ENCODE measurements at places on chromosomes 5 and 9.

- peaks cover 21% of the 10 kb centered on the region for H3K4me1 ChIP-seq
- H3K27ac ChIP-seq = no peak overlapping the region
- no peak overlapping the region for H3K4me3 ChIP-seq
- no peaks in the 10 kb centered on the region for H3K36me3 ChIP-seq
Measured at GRCh38 chr5:138955013-138955660, 80.0 kb upstream of the LRRTM2 start.

- H3K4me3 ChIP-seq = no peak overlapping the region
- H3K4me1 ChIP-seq = no peaks in the 10 kb centered on the region
- H3K36me3 ChIP-seq = peaks cover 20% of the 10 kb centered on the region
- DNase-seq = no peak
- H3K27me3 ChIP-seq = peaks cover 2% of the 10 kb centered on the region
Measured at GRCh38 chr9:83572524-83572923, 34.3 kb upstream of the FRMD3 start.

DNA sequence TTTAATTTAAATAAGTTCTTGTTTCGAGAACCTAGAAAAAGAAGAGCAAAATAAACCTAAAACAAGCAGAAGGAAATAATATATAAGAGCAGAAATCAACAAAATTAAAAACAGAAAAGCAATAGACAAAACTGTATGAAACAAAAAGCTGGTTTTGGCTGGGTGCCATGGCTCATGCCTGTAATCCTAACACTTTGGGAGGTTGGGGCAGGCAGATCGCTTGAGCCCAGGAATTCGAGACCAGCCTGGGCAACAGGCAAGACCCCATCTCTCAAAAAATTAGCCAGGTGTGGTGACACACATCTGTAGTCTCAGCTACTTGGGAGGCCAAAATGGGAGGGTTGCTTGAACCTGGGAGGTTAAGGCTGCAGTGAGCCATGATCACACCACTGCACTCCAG is 59.2 kb upstream of the OTP start:
- DNase-seq = no peak
- H3K4me1 ChIP-seq = peaks cover 9% of the 10 kb centered on the region
- H3K27me3 ChIP-seq = no peaks in the 10 kb centered on the region
- H3K27ac ChIP-seq = no peak overlapping the region
- H3K36me3 ChIP-seq = peaks cover 11% of the 10 kb centered on the region

GRCh38 chr9:12091865-12092527 is 601.2 kb upstream of the TYRP1 start:
- H3K4me1 ChIP-seq = no peaks in the 10 kb centered on the region
- H3K4me3 ChIP-seq = no peak overlapping the region
- H3K27me3 ChIP-seq = no peaks in the 10 kb centered on the region
- no peak overlapping the region for H3K27ac ChIP-seq

DNA sequence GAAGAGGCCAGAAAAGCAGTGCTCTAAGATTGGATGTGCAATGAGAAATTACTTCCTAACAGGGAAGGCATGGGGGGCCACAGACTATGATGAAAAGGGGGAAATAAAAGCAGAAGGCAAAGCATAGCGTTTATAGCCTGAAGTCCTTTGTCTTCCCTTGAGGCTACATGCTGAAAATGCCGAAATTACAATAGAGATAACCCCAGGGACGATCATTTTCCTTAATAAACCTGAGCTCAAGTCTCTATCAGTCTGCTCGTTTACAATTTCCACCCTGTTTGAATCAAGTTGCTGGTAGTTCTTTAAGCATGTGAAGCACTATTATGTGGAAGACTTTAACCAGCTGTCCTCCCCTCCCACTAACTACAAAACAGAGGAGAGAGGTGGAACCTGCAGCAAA is 60.4 kb downstream of the FREM1 start:
- H3K27ac ChIP-seq = no peak overlapping the region

Measured in naive thymus-derived CD8-positive, alpha-beta T cell (primary cell).